ENCODE measurements at places on chromosomes 13 and 19.

DNA sequence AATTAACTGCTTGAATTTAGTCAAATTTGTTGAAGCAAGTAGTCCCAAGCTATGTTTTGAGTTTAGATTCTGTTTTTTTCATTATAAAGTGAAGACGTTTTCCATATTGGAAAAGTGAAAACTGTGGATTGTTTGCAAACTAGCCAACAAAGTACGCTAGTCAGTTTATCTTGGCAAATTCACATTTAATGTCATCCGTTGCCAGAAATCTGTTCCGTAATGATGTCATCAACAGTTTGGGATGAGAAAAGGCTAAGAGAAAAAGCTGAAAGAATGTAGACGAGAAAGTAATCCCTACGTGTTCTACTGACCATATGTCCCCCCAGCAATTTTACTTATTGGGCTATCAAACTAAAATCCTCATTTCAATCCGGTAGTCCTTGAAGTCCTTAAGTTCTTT is 419.6 kb downstream of the GPC6 start:
- DNase-seq: no peak

- no peak for DNase-seq
Observed at GRCh38 chr19:31066385-31066784, 282.9 kb downstream of the TSHZ3 start.

DNA sequence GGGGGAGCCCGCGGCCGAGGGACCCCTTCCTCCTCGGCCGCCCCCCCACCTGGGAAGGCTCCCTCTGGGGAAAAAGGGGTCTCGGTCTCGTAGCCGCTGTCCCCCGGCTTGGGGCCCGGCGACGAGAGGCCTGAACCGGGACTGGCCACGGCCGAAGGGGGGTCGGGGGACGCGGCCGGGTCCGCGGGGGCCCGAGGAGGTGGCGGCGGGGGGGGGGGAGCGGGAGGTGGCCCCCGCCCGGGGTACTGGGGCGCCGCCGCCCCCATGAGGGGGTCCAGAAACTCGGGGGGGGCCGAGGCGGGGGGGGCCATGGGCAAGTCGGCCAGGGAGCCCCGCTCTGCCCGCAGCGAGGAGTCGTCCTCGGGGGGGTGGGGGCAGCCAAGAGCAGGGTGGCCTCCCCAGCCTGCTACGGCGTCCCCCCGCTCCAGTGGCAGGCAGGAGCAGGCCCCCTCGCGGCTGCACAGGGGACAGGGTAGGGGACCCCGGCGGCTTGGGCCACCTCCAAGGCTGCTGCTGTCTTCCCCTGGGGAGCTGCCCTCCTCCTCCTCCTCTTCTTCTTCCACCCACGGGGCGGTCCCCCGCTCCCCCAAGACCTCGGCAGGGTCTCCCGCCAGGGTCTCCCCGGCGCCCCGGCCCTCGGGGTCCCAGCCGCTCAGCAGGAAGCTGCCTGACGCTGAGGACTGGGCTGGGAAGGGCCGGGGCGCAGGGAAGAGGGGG is 12.9 kb downstream of the LMTK3 start:
- no peak for DNase-seq

DNA sequence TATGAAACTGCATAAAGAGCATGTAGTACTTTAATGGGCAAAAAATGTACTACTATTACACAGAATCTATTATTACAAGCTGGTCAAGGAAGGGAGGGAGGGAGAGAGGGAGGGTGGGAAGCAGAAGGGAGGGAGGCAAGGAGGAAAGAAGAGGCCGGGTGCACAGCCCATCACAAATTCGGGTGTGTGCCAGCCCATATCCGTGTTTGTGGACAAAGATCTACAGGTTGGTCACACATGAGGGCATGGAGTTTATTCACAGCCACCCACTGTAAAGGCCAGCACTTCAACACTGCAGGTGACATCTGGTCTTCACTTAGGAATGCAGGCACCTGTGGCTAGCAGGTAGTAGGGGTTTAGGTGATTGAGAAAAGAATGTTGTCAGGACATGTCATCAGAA is 352.5 kb upstream of the NBEA start:
- no peak for DNase-seq

GRCh38 chr13:82036602-82037001 is 1695.7 kb upstream of the SPRY2 start:
- DNase-seq: no peak

DNA sequence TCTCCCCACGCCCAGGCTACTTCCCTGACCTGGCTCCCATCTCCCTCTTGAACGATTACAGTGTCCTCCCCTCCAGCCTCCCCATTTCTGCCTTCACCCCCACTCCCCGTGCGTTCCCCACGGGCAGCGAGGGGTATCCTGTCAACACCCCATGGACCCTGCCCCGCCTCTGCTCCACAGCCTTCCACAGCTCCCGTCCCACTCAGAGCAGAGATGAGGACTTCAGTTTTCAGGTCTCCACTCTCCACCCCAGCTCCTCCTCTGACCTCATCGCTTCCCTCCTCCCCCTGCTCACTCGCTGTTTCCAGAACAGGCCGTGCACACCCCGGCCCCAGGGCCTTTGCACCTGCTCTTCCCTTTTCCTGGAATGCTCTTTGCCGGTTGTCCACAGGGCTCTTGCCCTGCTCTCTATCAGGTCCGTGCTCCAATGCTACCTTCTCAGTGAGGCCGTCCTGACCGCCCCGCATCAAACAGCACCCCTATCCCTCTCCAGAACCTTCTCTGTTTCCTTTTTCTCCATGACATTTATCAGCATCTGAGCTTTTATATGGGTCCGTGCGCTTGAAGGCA is 15.0 kb downstream of the LRRC4B start:
- DNase-seq: no peak

- no peak for DNase-seq
Observed at GRCh38 chr13:19742643-19743042, 40.1 kb downstream of the PSPC1 start.

DNA sequence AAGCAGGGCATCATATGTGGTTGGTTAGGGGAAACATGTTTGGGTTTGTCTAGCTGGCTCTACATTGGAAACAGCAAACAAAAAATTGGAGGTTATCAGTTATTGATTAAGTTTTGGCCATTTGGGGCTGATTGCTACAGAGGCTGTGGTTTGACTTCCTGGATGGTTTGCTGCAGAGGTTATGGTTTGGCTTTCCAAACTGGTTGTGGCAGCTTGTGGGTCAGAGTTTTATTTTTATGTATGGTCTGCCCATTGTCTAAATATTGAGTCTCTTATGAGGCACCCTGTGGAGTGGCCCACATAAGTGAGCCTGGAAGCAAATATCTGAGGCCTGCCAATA is 261.6 kb downstream of the GPC5 start:
- DNase-seq: no peak

DNA sequence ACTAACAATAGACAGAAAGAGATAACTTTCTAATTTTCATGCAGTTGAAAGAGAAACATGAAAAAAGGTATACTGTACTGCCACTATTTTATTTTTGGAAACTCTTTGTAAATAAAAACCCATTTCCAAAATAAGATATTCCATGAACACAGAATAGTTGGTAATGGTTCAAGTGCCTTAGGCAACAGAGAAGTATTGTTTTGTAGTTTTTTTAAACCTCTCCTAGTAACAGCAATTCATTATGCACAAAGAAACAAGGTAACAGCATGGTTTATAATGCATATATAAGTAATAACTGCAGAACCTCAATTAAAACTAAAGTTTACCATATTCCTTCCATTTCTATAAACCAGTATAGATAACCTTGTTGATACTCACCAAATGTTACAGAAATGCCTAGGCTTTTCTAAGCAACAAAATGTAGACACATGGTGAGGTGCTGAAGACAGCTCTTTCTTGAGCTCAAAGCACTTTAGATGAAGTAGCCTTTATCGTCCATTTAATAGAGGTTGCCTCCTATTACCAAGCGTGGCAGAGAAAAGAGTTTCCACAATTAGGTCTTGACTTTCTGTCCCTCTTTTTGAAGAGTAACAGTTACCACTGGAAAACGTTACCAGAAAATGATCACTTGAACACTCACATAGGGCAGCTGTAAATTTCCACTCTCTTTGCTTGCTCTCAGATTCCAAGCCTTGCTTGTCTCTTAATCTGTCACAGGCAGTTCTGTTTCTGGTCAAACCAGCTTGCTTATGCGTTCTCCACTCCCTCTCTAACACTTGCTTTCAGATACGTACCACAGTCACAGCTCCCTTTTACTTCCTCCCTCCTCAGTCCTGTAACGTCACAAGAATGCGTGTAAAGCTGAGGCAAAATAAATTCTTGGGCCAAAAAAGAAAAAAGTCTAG is 42.9 kb downstream of the CAB39L start:
- DNase-seq: no peak

GRCh38 chr13:33743438-33744368 is 74.2 kb upstream of the RFC3 start:
- DNase-seq: no peak

DNA sequence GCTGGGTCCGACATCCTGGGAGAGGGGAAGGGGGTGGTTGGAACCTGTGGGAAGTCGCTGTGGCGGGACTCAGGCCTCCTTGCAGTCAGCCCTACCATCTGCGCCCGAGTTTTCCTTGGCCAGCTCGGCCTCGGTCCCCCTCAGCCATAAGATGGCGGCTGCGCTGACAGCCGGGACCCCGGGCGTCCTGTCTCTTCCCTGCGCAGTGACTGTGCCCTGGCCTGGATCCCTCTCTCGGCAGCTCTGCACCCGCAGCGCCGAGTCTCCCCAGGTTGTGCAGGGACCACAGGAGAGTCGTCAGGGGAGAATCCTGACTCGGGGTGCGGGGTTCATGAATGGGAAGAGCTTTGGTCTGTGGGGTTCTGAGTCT is 345 bp downstream of the ZNF257 start:
- DNase-seq: no peak

DNA sequence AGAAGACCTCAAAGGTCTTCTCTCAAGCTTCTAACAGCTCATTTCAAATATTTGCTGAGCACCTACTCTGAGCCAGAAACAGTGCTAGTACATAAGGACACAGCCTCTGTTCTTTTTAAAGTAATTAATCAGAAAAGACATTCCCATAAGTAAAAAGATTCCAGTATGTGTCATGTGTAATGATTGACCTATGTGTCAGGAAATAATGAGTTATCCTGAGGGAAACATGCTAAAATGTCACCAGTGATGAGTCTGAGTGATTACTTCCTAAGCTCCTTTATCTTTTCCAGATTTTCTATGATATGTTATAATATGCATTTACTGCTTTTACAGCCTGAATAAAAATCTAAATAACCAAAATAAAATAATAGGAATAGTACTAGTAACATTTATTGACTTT is 107.6 kb downstream of the SLC25A15 start:
- DNase-seq: no peak

GRCh38 chr13:59700281-59700680 is 463.4 kb downstream of the DIAPH3 start:
- DNase-seq: no peak

All from activated CD4-positive, alpha-beta T cell treated with anti-CD3 and anti-CD28 coated beads for 4 hours (primary cell).